ENCODE measurements at places on chromosomes 4 and X.

- DNase-seq = no peak
These were observed 184.9 kb upstream of the PCDH7 start for GRCh38 chr4:30535255-30535654.

DNA sequence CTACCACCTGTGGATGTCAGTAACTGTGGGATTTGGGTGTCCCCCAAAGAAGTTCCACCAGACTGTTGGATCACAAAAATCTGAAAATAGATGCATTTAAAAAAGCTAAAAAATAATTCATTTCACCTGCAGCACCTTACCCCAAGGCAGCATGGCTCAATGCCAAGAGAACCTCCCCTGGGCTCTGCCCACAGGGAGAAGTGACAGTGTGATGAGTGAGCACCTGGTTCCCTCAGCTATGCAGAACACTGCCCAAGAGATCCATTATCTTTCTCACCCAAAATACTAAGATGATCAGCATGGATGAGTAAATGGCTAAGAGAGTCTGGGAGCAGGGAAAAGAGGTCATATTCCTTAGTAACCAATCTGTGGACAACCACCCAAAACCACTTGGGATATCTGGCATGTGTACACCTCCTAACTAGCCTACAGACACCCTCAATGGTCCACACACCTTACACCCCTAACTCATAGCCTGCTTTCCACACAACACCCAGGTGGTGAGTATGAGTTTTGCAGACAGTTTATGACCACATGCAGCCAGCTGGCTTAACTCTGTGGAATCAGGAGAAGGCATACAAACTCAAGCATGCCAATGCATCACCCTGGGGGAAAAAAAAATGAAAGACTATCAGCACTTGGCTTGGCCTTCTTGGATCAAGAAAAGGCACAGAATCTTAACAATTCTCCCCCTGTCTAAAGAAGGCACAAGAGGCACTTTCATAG lies 416.5 kb upstream of the SMIM31 start:
- no peak for DNase-seq

- DNase-seq = no peak
These were observed 355.7 kb downstream of the GALNTL6 start for GRCh38 chr4:172168888-172169287.

DNA sequence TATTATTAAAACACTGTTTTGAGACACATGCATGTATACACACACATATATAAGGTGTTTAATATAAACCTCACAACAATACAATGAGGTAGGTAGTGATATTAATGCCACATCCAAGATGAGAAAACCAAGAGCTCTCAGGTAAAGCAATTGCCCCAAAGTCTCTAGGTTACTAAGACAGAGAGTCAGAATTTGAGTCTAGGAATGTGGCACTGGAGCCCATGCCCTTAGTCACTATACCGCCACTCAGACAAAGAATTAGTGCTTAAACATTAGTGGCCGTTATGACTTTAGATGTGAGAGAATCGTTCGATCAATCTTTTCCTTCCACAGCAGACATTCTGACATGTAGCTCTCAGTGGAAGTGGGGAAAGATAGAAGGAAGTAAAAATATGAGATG lies 108.2 kb upstream of the ACSL4 start:
- no peak for DNase-seq

- DNase-seq = no peak
These were observed 204.8 kb upstream of the LDB2 start for GRCh38 chr4:17103231-17103630.

DNA sequence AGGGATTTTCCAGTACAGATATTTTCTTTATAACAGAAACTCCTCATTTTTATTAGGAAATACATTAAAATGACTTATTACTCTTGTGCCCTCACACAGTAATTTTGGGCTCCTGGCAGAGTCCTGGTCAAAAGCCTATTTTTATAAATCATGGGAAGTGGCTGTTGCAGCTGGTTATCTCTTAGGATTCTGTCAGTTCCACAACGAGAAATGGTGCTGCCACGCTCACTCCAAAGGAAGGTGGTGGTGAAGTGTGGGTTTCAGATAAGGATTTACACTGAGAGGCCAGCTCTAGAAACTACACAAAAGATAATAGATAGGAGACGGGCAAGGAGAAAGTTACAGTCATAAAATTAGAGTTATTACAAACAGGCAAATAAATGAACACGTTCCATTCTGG lies 159.2 kb upstream of the FAM241A start:
- DNase-seq = no peak

- DNase-seq = no peak
These were observed 18.0 kb upstream of the MSMO1 start for GRCh38 chr4:165309456-165309855.

- no peak for DNase-seq
These were observed 20.2 kb downstream of the NHS start for GRCh38 chrX:17395154-17395553.

DNA sequence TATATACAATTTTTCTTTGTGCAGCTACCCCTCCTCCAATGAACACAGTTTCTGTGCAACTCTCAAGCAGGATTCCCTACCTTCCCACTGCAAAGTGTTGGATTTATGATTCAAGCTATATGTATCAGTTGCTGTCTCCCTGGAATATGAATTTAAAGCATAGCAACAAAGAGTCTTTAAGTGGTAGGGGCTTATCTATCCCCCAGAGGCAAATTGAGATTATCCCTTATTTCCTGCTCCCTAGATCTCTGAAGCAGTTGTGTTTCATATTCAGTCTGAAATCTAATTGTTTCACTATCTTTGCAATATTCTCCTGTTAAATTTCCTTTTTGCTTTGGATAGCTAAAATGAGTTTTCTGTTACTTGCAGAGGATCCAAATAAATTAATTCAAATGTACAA lies 263.0 kb downstream of the IQCM start:
- no peak for DNase-seq

GRCh38 chr4:123997776-123998449 lies 601.3 kb downstream of the SPRY1 start:
- no peak for DNase-seq

DNA sequence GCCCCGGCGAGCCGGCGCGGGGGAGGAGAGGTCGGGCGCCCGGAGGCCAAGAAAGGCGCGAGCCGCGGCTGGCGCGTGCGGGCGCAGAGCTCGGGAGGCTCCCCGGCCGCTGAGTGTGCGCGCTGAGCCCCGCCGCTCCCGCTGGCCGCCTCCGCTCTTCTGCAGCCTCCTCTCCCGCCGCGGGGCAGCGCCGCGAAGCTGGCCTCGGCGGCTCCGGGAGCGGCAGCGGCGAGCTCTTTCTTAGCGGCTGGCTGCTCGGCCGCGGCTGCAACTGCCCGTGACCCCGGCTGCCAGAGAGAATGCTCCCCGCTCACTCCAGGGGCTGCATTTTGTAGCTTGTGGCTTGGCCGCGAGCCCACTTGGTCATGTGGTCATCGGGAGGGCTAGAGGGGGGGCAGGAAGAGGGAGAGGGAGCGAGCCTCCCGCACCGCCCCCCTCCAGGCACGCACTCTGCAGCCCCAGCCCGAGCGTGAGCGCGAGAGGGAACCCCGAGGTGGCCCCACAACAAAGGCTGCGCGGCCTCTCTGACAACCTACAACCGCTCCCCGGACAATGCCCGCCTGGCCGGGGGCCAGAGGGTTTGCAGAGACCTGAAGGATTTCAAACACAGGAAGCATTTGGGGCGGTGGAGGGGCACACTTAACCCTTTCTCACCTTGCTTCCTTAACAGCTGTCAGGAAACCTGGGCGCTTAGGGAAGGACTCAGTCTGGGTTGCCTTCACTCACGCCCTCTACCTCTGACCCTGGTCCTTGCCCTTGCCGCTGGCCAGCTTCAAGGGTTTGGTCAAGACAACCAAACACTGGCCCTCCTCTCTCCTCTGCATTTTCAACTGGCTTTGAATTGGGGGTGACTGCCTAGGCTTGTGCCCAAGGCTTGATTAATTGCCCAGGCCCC lies at the start of gene APLN:
TSS of gene APLN (minus strand) at position 305 of the 895 bp plus-strand sequence. CDS start 326 bp downstream, outside the sequence.
- no peak for DNase-seq

DNA sequence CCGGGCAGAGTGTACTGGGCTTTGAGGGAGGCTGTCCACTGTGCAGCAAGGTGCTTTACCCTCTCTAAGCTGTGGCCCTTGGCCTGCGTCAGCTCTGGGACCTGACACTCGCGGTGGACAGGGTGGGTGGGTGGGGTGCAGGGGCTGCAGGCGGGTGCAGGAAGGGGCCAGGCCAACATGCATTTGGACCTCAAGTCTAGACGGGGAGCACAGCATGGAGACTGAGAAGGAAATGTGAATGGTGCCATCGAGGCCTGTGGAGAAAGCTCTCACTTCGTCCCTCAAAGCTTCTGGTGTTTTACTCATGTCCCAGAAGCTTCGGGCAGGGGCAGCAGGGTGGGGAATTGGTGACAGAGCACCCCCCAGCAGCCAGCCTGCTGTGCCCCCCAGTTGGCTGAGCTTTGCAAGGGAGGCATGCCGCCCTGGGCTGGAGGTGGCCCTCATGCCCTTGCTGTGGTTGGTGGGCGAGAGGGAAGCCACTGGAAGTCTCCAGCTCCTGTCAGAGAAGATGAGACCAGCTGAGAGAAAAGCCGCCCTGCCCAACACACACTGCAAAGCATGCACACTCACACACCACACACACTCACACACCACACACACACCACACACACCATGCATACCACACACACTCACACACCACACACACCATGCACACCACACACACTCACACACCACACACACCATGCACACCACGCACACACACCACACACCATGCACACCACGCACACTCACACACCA lies 12.3 kb downstream of the PNMA6E start:
- DNase-seq = no peak

DNA sequence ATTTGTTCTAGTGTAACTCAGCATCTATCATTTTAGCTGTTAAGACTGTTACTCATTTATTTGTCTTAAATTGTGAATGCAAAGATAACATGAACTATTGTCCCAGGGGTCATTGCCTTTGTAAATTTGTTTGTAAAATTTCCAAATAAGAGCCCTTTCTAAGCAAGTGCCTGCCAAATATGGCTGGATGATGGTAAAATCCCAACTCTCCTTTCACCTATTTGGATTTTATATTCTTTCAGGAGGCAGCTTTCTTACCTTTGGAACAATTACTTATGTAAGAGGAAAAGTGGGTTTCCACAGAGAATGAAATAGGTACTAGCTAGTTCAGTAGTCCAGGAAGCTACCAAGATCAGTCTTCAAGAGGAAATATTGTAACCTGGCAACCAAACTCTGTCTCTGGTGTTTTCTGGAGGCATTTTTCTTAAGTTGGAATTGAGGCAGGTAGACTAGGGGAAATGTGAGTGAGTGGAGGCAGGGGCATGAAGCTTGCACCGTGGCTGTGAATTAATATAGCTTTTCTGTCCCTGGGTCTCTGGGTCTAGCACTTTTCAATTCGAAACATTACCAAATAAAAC lies 363.0 kb upstream of the ZCCHC13 start:
- no peak for DNase-seq

GRCh38 chr4:153438916-153439756 lies 27.0 kb upstream of the TMEM131L start:
- no peak for DNase-seq

GRCh38 chr4:21752616-21753015 lies 196.0 kb downstream of the KCNIP4 start:
- no peak for DNase-seq

GRCh38 chrX:136417806-136418205 lies 69.9 kb upstream of the BRS3 start:
- DNase-seq = no peak

GRCh38 chr4:168082379-168082778 lies 10.0 kb upstream of the ANXA10 start:
- no peak for DNase-seq

DNA sequence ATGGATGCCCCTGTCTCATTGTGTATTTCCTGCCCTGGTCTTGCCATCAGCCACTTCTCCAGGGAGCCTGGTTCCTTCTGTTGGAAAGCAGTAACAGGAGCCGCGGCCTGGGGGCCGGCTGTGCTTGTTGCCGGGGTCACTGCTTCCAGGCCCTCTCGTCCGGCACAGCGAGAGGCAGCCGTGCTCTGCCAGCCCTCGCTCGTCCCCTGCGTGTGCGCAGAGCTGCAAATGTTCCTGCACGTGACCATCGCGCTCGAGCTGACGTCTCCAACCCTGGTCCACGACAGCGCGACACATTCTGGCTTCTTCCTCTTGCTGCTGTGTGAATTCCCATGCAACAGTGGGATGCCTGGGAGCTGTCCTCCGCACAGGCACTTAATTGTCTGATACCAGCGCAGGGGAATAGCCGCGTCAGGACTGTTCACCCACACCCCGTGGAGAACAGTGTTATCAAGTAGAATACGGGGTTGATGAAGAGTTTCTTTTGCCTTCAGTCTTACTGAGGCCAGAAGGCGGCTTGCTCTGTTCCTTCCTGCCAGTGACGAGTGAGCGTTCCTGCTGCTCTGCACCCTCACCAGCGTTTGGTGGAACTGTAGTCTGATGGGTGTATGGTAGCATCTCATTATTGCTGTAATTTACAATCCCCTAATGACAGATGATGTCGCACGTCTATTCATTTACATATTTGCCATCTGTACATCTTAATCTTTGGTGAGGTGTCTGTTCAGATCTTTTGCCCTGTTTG lies 12.3 kb downstream of the PDE6B start:
- DNase-seq = no peak

- no peak for DNase-seq
These were observed 50.3 kb downstream of the MED28 start for GRCh38 chr4:17664755-17665154.

- no peak for DNase-seq
These were observed 64.9 kb upstream of the CAMK2D start for GRCh38 chr4:113826421-113826820.

DNA sequence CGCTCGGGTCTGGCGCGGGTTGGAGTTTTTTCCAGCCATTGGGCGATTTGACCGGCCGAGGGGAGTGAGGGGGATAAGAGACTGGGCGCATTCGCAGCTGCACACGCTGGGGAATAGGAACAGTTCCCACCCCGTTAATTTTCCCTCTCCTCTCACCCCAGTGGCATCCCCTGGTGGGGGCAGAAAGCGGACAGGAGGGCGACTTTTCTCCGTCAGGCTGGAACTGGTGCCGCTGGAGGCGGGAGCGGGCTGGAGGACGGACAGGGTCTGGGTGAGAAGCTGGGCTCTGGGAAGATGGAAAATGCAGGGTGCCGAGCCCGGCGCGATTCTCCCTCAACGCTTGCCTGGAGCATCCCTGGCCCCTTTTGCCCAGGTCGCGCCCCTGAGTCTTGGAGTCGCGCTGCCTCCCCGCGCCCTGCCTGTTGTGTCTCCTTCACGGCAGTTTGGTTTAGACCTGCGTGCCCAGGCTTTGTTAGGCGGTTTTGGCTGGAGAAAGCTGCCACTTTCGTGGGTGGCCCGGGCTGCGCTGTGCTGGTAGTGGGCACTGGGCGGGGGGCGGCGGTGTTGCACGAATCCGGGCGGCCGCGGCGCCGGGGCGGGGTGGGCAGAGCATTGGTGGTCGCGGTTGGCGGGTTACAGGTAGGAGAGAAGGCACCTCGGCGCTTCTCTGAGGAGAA lies 2.0 kb downstream of the ADGRL3 start:
- DNase-seq = no peak

DNA sequence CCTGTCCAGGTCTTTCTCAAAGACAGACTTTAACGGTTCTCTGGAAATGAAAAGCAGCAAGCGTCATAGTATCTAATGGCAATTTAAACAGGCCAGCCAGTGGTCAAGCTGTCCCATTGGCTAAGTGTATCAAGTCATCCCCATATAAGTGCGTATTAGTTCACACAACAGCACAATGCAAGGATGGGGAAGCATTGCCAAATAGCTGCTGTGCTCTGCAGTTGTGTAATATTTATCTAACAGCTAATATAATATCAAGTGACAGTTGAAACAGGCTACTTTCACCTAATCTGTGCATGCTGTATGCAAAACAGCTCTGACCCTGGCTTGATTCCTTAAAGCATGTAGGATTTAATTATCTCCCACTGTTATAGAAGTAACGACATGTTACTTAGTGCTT lies 134.8 kb upstream of the PPARGC1A start:
- DNase-seq = no peak

All from activated T-helper 1 cell treated with anti-CD3 and anti-CD28 coated beads, Interleukin-2, amount 50 U/mL, for 16 hours (primary cell).